ENCODE measurements at places on chromosomes 4 and X. TPM values are rescaled to one million over a fixed set of nuclear protein-coding genes. Genes with fewer than 3 reads are reported as not detected.

The COL25A1 gene
- total RNA-seq, result 6.4 TPM

The CISD2 gene
- 54.3 TPM for total RNA-seq

The PCDH10 gene
- 43.8 TPM for total RNA-seq

The FAM13A gene
- total RNA-seq, result 79.9 TPM

The MAP3K15 gene
- total RNA-seq, result 1.4 TPM

The TNIP3 gene
- 0.47 TPM for total RNA-seq

The LINC00632 gene
- total RNA-seq, result 44.6 TPM

The HSFX2 gene
- total RNA-seq, result 2.0 TPM

The USP26 gene
- not detected for total RNA-seq

The HHIP gene
- total RNA-seq, result 0.31 TPM

The SULT1E1 gene
- total RNA-seq, result 8.4 TPM

The ZCCHC18 gene
- total RNA-seq, result 12.0 TPM

The PRSS12 gene
- 54.9 TPM for total RNA-seq

The LPAR4 gene
- total RNA-seq, result 5.5 TPM

The RTL3 gene
- total RNA-seq, result not detected

The CT45A5 gene
- not detected for total RNA-seq

The CT55 gene
- not detected for total RNA-seq

The MGAT4D gene
- not detected for total RNA-seq

The MXRA5 gene
- total RNA-seq, result 1.7 TPM

The BTC gene
- 0.31 TPM for total RNA-seq

The STPG2 gene
- total RNA-seq, result 15.6 TPM

The SAGE1 gene
- total RNA-seq, result not detected

The ERAS gene
- not detected for total RNA-seq

The CXCR3 gene
- not detected for total RNA-seq

The IL3RA gene
- 0.94 TPM for total RNA-seq

The RAB9B gene
- total RNA-seq, result 36.3 TPM
